ENCODE measurements at places on chromosomes 11 and 22. TPM values are rescaled to one million over a fixed set of nuclear protein-coding genes. Genes with fewer than 3 reads are reported as not detected.

GRCh38 chr11:133918608-133919260 is 38.0 kb downstream of the IGSF9B start:
- no peak for DNase-seq

DNA sequence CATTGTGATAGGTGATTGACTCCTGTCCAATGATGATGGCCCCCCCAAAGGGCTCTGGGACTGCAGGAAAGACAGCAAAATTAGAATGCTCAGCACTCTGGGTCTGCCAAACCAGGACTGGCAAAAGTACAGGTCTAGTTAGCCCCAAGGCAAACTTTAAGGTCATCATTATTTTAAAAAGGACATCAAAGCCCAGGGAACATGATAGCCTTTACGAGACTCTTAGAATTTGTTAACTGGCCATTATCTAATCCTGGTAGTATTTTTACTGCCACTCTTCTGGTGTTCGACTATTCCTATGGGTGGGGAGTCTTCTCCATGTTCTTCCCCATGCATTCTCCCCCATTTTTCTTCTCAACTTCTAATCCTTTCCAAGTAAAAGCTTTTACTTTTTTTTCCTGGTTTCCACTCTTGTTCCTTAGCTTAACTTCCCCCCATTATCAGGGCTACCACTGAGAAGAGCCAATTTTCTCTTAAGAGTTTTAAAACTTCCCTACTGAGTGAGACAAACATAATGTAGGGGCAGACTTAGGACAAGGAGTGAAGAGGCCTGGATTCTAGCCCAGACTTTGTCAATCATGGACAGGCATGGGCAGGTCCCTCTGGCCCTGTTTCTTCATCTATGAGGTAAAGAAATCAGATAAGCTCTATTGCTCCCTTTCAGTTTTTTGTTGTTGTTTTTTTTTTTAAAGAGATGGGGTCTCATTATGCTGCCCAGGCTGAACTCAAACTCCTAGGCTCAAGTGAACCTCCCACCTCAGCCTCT is 7.1 kb downstream of the DDB1 start:
- no peak for DNase-seq

GRCh38 chr11:12689029-12689755 is 15.0 kb downstream of the TEAD1 start:
- DNase-seq = peak; percentile 19

- DNase-seq = no peak
Measured at GRCh38 chr22:46098525-46099475, 51.5 kb upstream of the PPARA start.

DNA sequence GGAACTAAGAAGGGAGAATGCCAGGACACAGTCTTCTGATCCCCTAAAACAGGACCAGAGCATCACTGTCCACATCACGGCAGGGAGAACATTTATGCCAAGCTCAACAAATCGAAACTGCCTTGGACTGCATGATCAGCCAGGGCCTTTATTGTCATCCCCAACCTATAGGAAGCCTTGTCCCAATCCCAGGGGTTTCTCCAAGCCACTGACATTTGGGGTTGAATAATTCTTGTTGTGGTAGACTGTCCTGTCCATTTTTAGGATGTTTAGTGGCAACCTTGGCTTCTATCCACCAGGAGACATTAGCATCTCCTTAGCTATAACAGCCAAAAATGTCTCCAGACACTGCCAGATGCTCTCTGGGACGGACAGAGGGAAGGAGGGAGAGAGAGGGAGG is 37.1 kb downstream of the RPL27A start:
- DNase-seq = no peak

INS gene
- not detected for total RNA-seq

GRCh38 chr22:25509374-25509791 is 55.1 kb upstream of the GRK3 start:
- no peak for DNase-seq

SLC29A2 gene
- 0.77 TPM for total RNA-seq

GRCh38 chr11:980438-981357 is 55.0 kb downstream of the AP2A2 start:
- DNase-seq = no peak

DNA sequence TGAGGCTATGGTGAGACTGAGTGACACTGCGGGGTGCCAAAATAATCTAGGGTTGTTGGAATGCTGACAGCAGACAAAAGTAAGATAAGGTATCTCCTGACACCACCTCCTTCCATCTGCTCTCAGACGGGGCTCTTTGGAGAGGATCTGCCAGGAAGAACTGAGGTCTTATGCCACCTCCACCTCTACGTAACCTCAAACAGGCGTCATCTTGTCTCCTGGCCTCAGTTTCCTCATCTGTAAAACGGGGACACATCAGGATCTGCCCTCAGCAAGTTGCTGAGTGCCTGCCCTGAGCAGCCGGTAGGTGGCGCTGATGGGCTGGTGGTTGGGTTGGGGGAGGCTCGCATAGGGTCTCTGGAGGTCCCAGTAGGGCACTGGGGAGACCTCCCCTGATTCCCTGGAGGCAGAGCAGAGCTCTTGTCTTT is 1.7 kb upstream of the MYEOV start:
- peak; percentile 28 for DNase-seq

GRCh38 chr22:32361257-32361656 is 3.6 kb downstream of the RFPL3 start:
- no peak for DNase-seq

GRCh38 chr11:96091476-96091875 is 167.6 kb upstream of the MTMR2 start:
- DNase-seq = no peak

DNA sequence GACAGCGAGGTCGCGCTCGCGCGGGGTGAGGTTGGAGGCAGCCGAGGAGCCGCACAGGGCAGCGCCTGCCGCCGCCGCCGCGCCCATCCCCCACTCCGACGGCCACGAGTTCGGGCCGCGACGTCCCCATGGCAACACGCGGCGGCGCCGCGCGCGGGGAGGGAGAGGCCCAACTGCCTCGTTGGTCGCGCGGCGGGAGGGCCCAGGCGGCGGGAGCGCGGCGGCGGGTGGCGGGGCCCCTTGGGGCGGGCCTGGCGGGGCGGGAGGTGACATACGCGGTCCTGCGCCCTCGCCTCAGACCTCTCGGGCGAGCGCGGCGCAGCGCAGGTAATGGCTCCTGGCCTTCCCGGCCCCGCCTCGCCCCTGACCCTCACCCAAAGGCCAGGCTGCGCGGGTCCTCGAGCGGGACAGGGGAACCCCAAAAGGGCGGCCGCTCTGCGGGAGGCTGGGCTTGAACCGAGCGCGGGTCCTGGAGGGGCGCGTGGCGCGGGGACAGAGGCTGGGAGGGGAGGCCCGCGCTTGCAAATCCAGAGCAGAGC is at the start of gene DEUP1:
DEUP1 (plus strand) TSS at position 297 of the 539 bp plus-strand sequence. CDS start 1,518 bp downstream, outside the sequence.
- DNase-seq = peak; percentile 4

P2RY6 gene
- total RNA-seq = 0.26 TPM

MPZL2 gene
- 5.6 TPM for total RNA-seq

DNA sequence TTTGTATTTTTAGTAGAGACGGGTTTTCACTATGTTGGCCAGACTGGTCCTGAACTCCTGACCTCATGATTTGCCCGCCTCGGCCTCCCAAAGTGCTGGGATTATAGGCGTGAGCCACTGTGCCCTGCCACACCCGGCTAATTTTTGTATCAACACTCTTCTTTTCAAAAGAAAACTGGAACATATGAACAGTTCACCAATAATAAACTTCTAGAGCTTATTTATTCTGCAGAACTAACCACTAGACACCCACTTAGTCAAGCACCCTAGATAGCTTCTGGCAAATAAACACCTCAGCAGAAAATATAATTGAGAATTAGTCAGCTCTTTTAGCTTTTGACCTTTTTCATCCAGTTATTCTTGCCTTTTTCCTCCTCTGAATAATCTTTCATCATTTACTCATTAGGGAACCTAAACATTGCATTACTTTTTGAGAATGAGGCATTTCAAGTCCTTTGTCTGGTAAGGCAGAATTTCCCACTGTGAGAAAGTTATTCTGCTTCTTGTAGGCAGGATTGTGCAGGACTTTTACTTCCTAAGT is 27.3 kb upstream of the TMEM41B start:
- DNase-seq = no peak

GRCh38 chr11:47566149-47566698 is 825 bp downstream of the PTPMT1 start:
- no peak for DNase-seq

GRCh38 chr11:19441752-19442553 is 201.2 kb upstream of the E2F8 start:
- DNase-seq = peak; percentile 63

GRCh38 chr11:123800036-123800435 is 6.1 kb downstream of the OR6M1 start:
- no peak for DNase-seq

GRCh38 chr11:69344570-69345145 is 50.7 kb downstream of the MYEOV start:
- DNase-seq = no peak

GRCh38 chr11:85845124-85845631 is 10.0 kb upstream of the CCDC83 start:
- no peak for DNase-seq

- no peak for DNase-seq
Measured at GRCh38 chr11:40380835-40381234, 1078.6 kb downstream of the LRRC4C start.

DNA sequence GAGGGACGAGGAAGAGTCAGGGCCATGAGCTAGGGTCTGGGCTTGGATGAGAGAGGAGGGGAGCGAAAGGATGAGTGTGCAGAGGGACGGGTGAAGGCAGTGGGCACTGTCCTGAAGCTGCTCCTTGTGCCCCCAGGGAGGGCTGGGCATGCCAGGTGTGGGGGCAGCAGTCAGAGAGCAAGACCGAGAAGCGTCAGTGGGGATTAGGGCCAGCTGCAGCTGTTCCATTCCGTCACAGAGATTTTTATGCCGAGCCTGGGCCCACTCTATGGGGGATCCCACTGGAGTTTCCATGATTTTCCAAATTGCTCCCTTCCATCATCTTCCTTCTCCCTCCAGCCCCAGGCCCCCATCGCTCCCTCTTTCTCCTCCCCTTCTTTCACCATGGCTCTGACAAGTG is 93.2 kb downstream of the NECTIN1 start:
- DNase-seq = no peak

DNA sequence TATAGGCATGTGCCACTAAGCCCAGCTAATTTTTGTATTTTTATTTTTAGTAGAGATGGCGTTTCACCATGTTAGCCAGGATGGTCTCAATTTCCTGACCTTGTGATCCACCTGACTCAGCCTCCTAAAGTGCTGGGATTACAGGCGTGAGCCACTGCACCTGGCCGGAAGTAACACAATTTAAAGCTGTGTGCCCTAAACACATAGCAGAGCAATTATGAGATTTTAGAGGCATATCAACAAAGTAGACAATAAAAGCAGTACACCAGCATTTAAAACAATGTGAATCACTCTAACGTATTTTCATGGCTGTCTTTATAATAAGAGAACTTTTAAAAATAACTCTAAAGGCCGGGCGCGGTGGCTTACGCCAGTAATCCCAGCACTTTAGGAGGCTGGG is 42.4 kb downstream of the PRR14L start:
- DNase-seq = peak; percentile 19

DNA sequence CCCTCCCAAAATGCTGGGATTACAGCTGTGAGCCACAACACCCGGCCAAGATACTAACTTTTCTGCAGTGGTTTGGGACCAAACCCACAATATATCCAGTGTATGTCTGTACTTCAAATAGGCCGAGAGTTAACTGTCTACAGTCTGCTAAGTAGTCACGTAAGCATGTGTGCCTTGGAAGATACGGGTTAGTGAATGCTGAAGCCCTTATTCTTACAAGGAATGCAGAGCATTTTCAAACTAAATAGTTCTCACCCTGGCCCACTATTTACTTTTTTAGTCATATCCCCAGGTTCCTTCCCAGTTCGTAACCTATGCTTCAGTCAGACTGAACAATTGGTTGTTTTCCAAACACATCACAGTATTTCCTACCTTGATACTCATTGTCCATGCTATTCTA is 176.0 kb downstream of the WNT11 start:
- peak; percentile 79 for DNase-seq

DNA sequence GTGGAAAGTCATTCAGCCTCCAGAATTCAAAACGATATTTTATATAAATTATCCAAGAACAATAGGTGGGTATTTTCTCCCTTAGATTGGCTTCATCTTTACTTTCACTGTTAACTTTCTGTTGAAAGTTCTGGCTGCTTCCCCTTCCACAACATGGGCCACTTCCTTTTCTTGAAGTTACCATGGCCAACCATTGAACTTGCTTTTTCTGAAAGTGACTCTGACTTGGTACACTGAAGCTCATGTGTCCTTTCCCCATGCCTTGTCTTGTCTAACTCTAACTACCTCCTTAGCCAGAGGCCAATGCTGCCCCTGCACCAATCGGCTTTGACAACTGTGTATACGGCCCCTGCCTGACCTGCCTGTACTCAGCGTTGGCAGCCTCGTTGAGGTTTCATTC is 225.2 kb downstream of the FAT3 start:
- no peak for DNase-seq

GRCh38 chr11:13669544-13670488 is 1.3 kb downstream of the FAR1 start:
- no peak for DNase-seq

OOSP4A gene
- not detected for total RNA-seq

- DNase-seq = peak; percentile 32
Measured at GRCh38 chr11:12599408-12600143, 74.6 kb upstream of the TEAD1 start.

GRCh38 chr11:22798901-22799300 is 30.7 kb downstream of the SVIP start:
- peak; percentile 9 for DNase-seq

All from dermis microvascular lymphatic vessel endothelial cell (primary cell).